ENCODE measurements at places on chromosomes 7 and 10.
A peak's percentile ranks its signal among the peaks of the same experiment; 100 is the strongest.

GRCh38 chr10:121288864-121289661 is 309.2 kb downstream of the FGFR2 start:
- no peak for DNase-seq

GRCh38 chr10:824946-825345 is 106.6 kb downstream of the LARP4B start:
- no peak for DNase-seq

DNA sequence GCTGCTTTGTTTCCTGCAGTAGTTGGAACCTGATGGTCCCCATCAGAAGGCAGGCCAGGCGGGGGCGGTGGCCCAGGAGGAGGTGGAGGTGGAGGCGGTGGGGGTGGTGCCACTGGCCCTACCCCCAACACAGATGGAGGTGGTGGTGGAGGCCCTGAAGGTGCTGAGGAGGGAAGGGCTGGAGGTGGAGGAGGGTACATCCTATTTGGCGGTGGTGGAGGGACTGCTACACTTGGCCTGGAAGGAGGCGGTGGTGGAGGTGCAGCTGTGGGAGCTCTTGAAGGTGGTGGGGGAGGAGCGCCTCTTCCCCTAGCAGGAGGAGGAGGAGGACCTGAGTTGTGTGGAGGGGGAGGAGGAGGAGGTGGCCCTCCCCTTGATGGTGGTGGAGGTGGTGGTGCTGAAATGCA is 36.8 kb downstream of the LMOD2 start:
- DNase-seq, result no peak

- peak; percentile 33 for DNase-seq
Measured at GRCh38 chr7:137590756-137591305, 247.3 kb upstream of the PTN start.

DNA sequence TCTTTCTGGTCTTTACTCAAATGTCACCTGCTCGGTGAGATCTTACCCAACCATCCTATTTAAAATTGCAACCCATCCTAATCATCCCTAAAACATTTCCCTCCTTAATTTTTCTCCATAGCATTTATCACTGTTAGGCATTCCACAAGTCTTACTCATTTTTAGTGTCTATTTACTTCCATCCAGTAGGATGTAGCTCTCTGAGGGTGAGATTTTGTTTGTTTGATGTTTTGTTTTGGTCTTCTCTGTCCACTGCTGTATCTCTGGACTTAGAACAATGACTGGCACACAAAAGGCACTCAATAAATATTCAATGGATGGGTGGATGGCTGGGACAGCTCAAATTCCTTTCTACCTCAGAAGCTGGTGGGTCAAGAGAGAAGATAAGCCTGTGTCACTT is 15.8 kb upstream of the DUSP5 start:
- DNase-seq, result no peak

GRCh38 chr7:70034999-70035398 is 436.7 kb downstream of the AUTS2 start:
- no peak for DNase-seq

All from astrocyte of the spinal cord (primary cell).